T-helper 17 cell (primary cell): ENCODE measurements at places on chromosomes 4 and X. TPM values are rescaled to one million over a fixed set of nuclear protein-coding genes. Genes with fewer than 3 reads are reported as not detected.

Gene GEMIN8
- total RNA-seq, result 16.4 TPM

Gene FAM133A
- not detected for total RNA-seq

Gene HSFX4
- not detected for total RNA-seq

Gene CTAG1A
- not detected for total RNA-seq

Gene PPEF2
- 0.15 TPM for total RNA-seq

Gene LEF1
- 319 TPM for total RNA-seq

Gene CT47B1
- not detected for total RNA-seq

Gene ZAR1
- not detected for total RNA-seq

Gene DOCK11
- 86.3 TPM for total RNA-seq

Gene ADAMTS3
- not detected for total RNA-seq

Gene UTP3
- total RNA-seq, result 18.1 TPM

Gene SUPT20HL2
- total RNA-seq, result not detected

Gene UGT2B11
- not detected for total RNA-seq

Gene CXorf49
- not detected for total RNA-seq

Gene PABPC1L2B
- not detected for total RNA-seq

Gene MGAT4D
- not detected for total RNA-seq

Gene EDNRA
- not detected for total RNA-seq

Gene CSN1S1
- not detected for total RNA-seq

Gene NPY2R
- total RNA-seq, result not detected

Gene RPS6KA6
- total RNA-seq, result 0.05 TPM

Gene CLCN4
- 0.37 TPM for total RNA-seq

Gene GLRA3
- total RNA-seq, result not detected

Gene LINC00632
- total RNA-seq, result 23.9 TPM

Gene CCNA2
- 0.25 TPM for total RNA-seq

Gene PARM1
- 0.52 TPM for total RNA-seq

Gene SRPX2
- not detected for total RNA-seq

Gene SLC49A3
- 2.7 TPM for total RNA-seq

Gene NPFFR2
- total RNA-seq, result not detected

Gene IL1RAPL2
- total RNA-seq, result not detected

Gene MAGEB2
- not detected for total RNA-seq

Gene HMGN5
- 1.6 TPM for total RNA-seq

Gene ZCCHC18
- total RNA-seq, result 4.0 TPM

Gene TMSB15A
- not detected for total RNA-seq

Gene RNF128
- not detected for total RNA-seq

Gene GBA3
- not detected for total RNA-seq

Gene SPRY1
- total RNA-seq, result 18.2 TPM

Gene SMIM10L2A
- total RNA-seq, result 0.45 TPM

Gene SATL1
- not detected for total RNA-seq

Gene PTPN13
- 49.5 TPM for total RNA-seq

Gene RAB28
- total RNA-seq, result 8.9 TPM

Gene MID1
- total RNA-seq, result not detected
